Stimulated activated CD8-positive, alpha-beta memory T cell treated with anti-CD3 and anti-CD28 coated beads, Interleukin-2, amount 100 ng/mL, for 1 hour (primary cell): ENCODE measurements at places on chromosomes 5 and 9.

- DNase-seq = no peak
Observed at GRCh38 chr5:67115817-67116216, 80.8 kb downstream of the CD180 start.

GRCh38 chr9:75175395-75175794 is 87.1 kb downstream of the OSTF1 start:
- DNase-seq = no peak

GRCh38 chr5:132684922-132685720 is 11.3 kb downstream of the IL4 start:
- no peak for DNase-seq

DNA sequence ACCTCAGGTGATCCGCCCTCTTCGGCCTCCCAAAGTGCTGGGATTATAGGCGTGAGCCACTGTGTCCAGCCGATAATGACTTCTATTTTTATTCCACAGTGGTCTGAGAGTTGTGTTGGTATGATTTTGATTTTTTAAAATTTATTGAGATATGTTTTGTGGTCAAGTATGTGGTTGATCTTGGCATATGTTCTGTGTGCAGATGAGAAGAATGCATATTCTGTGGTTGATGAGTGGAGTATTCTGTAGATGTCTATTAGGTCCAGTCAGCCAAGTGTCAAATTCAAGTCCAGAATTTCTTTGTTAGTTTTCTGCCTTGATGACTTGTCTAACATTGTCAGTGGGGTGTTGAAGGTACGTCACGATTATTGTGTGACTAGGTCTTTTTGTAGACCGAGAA is 338.2 kb upstream of the TARS1 start:
- DNase-seq = no peak

DNA sequence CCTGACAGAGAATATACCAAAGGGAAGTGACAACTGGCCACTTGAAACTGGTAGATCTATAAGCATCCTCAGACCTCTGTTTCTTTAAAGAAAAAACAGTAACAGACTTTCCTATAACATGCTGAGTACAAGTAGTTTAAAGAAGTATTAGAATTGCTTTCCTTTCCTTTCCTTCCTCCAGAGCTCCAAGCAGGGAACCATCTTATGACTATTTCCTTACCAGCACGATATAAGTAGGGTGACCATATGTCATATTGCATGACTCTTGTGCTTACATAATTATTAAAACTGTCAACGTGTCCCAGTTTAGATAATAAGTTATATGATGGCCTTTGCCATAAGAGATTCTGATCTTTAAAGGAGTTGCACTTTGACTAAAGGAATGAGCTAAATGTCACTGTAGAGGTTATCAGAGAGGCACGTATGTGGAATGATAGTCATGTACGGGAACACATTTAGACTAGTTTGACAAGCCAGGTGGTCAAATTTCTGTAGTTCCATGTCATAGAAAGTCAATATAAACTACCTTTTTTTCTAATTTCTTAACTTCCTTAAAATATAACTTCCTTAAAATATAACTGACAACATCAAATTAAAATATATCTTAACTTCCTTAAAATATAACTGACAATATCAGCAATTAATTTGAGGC is 212.7 kb upstream of the CD180 start:
- DNase-seq = no peak

- no peak for DNase-seq
Observed at GRCh38 chr5:95620030-95620869, at the start of gene GPR150. GPR150 (plus strand) TSS chr5:95620087; CDS start chr5:95620276, 189 bp downstream.

DNA sequence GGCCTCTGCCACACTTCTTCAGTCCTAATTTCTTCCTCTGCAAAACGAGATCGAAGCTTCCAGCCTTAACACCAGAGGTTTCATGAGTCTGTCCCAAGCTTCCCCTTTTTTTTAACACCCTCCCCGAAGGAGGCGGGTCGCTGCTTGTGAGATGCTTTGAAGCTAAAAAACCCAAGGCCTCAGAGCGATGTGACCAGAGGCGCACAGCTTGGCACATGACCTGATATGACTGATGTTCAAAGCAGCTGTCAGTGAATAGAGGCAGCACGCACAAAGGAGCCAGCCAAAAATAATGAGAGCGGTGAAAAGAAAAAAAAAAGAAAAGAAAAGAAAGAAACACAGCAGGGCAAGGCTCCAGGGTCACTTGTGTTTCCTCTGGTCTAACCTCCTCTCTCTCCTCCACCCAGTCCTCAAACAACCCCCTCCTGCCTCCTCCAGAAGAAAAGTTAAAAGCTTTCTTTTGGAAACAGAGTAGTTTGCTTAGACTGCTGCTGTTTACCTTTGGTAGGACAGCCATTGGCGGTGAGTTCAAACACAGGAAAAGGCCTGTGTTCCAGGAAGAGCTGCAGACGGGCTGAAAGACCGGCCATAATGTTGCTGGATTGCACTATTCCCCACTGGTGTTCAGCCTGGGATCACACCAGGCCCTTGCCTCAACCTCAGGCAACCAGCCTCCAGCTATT is 10.9 kb upstream of the ZNF366 start:
- no peak for DNase-seq

- no peak for DNase-seq
Observed at GRCh38 chr5:142686210-142686734, 382 bp upstream of the FGF1 start.

GRCh38 chr9:15572200-15572770 is 19.4 kb downstream of the CCDC171 start:
- no peak for DNase-seq

GRCh38 chr5:60232036-60232795 is 338.7 kb upstream of the PDE4D start:
- no peak for DNase-seq
